KBM-7 (cell line): ENCODE measurements at places on chromosomes 7 and 10.

GRCh38 chr7:32336726-32337125 is 153.5 kb downstream of the LSM5 start:
- DNase-seq = no peak

DNA sequence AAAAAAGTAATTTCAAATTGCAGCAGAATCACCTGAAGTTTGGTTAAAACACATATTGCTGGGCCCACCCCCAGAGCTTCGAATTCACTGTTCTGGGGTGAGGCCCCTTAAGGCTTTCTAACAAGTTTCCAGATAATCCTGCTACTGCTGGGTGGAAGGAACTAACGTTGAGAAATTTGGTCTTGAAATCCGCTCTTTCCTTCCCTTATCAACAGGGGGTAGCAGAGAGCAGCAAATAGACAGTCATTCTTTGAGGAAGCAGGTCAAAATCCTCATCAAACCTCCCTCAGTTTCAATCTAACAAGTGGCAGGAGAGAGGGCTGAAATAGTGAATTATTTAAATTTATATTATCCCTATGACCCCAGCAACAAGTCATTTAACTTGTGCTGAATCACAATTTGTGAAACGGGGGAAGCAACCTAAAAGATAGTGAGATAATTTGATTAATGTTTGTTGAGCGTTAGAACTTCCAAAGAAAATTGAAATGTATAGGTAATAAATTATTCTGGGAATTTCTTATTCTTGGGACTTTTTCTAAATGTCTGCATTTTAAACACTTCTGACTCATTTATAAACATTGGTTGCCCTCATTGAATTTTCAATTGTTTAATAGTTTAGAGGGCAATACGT is 21.7 kb upstream of the MALSU1 start:
- peak; percentile 84 for DNase-seq

- no peak for DNase-seq
Measured at GRCh38 chr10:90125456-90126255, 424.3 kb downstream of the KIF20B start.

DNA sequence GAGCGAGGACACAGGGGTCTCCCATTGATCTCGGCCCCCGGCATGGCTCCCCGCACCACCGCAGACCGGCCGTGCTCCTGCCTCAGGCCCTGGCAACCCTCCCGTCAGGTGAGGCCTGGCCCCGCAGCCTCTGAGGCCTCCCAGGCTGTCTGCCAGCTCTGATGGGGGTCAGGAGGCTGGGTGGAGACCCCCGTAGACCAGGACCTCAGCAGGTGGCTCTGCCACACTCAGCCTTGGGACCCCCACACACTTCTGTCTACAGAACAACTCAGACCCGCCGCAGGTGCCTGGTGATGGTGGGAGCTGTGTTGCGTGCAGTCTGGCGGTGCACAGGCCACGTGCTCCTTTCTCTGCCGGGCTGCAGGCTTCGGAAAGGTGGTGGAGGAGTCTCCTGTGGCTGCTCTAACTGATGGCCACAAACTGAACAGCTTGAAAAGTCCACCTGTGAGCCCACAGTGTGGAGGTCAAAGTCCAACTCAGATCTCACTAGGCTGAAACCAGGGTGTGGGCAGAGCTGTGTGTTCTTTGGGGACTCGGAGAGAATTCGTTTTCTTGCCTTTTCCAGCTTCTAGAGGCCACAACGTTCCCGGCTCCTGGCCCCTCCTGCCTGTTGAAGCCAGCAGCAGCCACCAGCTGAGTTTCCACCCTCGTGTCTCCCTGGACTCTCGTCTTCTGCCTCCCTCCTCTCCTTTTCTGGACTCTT is 62.5 kb downstream of the PWWP2B start:
- DNase-seq = no peak

GRCh38 chr10:19788902-19789301 is 27.3 kb upstream of the PLXDC2 start:
- DNase-seq = no peak

DNA sequence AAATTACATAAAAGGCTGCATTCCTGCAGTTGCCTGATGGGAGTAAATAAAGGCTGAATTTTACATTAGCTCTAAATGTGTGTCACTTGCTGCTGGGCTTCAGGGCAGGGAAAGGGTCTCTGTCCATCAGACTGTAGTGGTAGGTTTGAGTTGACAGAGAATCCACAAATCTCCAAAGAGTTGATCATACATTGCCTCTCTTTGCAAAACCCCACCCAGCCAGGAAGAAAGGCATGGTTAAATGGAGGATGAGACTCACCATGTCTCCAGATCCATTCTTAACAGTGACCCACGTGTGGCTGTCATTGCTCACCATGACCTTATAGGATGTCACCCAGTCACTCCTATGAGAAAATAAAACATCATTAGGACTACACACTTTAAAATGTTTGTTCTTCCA is 92.8 kb downstream of the CPXM2 start:
- no peak for DNase-seq

- no peak for DNase-seq
Measured at GRCh38 chr10:20405761-20406160, 491.4 kb downstream of the NEBL start.
